ENCODE measurements at places on chromosomes 7 and 10.

DNA sequence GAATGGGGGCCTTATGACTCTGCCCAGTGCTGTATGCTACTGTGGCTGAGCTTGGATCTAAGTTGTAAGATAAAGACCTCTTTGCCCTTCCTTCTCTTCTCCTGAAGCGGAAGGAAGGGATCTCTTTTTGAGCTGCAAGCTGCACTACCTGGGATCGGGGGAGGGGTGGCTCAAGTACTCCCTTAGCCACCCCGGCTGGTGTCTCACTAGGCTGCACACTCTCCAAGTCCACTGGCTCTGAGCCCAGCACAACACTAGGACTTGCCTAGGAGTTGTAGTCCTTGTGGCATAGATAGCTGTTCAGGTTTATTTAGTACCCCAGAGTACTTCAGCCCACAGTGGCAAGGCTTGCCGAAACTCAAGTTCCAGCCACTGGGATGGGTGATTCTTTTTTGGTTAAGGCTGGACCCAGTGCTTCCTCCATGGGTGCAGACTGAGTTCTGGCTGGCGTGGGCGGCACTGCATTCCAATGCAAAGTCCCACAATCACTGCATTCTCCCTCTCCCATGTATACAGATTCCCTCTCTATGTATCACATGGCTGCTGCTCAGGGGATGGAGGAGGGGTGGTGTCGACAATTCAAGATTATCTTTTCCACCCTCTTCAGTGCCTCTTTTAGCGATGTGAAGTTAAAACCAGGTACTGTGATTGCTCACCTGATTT lies 76.2 kb upstream of the SLC25A13 start:
- DNase-seq: no peak

GRCh38 chr10:4568086-4568485 lies 257.9 kb upstream of the AKR1E2 start:
- no peak for DNase-seq

DNA sequence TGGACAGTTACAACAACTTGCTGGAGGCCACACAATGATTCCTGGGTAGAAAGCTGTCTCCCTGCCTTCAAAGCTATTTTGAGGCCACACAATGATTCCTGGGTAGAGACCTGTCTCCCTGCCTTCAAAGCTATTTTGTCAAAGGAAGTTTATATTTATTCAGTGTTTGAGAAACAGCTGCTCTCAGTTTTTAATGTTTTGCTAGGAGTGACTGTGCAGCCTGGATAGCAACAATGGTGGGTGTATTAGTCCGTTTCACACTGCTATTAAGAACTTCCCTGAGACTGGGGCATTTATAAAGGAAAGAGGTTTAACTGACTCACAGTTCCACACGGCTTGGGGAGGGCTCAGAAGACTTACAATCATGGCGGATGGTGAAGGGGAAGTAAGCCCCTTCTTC lies 3.9 kb upstream of the SGPL1 start:
- DNase-seq: no peak

DNA sequence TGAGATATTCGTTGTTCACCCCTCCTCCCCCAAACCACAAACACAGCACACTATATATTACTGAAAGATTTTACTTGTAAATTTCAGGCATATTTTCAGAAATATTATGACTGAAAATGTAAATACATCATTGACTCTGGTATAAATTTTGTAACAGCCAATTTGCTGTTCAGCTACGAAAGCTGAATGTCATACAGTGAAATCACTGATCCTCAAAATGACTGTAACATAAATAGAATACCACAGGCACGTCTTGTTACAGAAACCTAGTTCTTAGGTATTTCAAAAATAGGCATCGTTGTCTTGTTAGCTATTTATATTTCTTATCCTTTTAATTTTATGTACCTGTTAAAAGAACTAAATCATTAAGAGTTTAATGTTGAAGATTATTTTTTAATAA lies 15.1 kb downstream of the TRUB1 start:
- DNase-seq: no peak

- no peak for DNase-seq
Observed at GRCh38 chr7:30321089-30321881, 36.9 kb downstream of the ZNRF2 start.

DNA sequence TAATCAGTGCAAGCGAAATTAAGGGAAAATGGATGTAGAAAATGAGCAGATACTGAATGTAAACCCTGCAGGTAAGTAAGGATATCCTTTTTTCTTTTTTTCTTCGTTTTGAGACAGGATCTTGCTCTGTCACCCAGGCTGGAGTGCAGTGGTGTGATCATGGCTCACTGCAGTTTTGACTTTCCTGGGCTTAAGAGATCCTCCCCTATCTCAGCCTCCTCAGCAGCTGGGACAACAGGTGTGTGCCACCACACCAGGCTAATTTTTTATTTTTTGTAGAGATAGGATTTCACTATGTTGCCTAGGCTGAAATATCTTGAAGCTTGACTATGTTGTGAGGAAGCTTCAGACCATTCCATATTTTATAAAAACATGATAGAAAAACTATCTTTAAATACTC lies 4.3 kb downstream of the PDCD4 start:
- no peak for DNase-seq

DNA sequence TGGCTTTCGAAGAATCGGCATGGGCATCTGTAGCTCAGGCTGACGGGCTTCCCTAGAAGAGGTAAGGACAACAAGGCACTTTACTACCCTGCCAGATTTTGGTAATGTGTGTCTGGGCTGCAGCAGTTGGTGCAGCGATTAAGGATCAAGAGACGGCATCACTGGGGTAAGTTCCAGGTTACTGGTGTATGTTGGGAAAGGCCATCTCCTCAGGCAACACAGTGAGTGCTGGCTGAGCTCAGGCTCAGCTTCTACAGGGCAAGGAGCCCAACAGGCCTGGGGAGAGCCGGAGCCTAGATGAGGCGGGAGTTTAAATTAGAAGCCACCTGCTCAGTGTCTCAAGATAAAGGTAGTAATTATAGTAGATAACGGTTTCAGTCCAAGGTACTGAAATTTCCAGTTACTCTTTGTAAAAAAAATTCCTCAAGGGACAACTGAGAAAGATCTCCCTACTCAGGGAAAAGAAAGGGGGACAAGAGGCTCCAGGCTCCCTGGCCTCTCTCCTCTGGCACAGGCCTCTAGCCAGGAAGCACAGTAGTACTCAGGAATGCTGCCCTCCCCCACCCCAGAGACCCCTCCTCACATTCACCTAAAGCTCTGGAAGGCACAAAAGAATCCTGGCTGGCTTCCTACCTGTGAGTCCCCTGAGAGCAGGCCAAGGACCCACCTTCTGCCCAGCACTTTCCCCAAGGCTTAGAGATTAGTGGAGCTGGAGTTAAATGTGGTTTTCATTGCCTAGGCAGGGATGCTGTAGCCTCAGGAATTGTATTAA lies 3.9 kb downstream of the CXCL12 start:
- no peak for DNase-seq

GRCh38 chr7:19775578-19775977 lies 2.2 kb upstream of the TMEM196 start:
- DNase-seq: no peak
